Skin of body (tissue), 3 donors: ENCODE measurements at places on chromosomes 3 and 15. TPM values are rescaled to one million over a fixed set of nuclear protein-coding genes. Genes with fewer than 3 reads are reported as not detected.

The CX3CR1 gene
- 1.5 TPM for total RNA-seq

GRCh38 chr3:107690522-107691138, 167.9 kb downstream of the BBX start:
- peak; percentile 34 for DNase-seq

The TTLL3 gene
- total RNA-seq: 64.3 TPM

GRCh38 chr3:157373783-157374182, 62.9 kb upstream of the PTX3 start:
- peak; percentile 69 for DNase-seq

The P2RY1 gene
- total RNA-seq: 5.7 TPM

The PRSS50 gene
- total RNA-seq: 0.89 TPM

The CP gene
- total RNA-seq: 1.1 TPM

DNA sequence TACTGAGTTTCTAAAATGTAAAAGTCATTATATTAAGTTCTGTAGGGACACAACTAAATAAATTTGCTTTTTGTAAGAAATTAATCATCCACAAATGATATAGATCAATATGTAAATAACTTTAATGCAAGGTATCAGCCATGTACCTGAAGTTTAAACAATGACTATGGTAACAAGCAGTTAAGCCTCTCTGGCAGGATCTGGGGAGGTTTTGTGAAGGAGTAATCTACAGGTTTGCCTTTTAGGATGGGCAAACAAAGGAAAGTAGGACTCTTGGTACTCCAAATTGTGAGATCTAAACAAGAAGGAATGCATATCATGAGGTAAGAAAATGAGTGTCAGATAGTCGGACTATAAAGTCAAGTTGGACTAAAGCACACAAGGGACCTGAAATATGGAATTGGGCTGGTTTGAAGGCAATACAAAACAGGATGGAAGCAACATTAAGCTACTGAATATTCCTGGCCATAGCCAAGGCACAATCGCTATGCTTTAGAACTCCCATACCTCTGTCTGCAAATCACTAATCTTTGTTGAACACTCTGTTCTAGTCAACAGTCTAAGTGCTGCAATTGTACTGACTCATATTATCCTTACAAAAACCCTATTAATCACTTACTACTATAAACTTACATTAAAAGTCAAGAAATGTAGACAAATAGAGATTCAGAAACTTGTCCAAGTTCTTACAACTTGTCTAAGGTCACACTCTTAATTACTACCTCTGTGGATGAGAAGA, 412.8 kb downstream of the DIPK2A start:
- no peak for DNase-seq
